Muscle of back (tissue), 13 donors: ENCODE measurements at places on chromosomes 1 and 21. TPM values are rescaled to one million over a fixed set of nuclear protein-coding genes. Genes with fewer than 3 reads are reported as not detected.

DNA sequence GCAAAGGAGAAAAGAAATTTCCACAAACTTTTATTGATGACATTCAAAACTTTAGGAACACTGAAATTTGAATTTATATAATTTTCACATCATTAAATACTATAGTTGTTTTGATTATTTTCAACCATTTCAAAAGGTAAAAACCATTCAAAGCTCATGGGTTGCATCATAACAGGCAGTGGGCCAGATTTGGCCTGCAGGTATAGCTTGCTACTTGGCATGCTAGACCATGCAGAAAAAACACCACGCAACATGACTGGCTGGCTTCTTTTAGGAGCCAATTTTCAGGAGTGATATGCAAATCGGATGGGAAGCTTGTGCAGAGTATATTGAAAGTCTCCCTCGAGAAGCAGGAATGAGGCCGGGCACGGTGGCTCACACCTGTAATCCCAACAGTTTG is 144.8 kb downstream of the GLUL start:
- DNase-seq = no peak

DNA sequence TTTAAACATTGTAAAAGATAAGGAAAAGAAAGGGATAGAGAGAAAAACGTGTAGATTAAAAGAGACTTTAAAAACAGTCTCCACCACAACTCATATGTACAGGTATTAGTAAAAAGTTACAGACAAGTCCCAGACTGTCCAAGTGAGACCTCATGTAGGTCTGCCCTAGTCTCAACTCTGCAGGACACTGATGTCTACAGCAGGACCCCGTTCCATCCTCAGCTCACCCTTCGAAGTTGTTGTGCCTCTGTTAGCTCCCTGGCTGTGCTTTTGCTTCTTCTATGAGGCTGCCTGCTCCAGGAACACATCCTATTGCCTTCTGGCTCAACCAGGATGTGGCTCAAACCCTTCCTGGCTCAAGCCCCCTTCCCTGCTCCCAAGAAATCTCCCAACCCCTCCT is 72.9 kb upstream of the FBXO28 start:
- no peak for DNase-seq

DNA sequence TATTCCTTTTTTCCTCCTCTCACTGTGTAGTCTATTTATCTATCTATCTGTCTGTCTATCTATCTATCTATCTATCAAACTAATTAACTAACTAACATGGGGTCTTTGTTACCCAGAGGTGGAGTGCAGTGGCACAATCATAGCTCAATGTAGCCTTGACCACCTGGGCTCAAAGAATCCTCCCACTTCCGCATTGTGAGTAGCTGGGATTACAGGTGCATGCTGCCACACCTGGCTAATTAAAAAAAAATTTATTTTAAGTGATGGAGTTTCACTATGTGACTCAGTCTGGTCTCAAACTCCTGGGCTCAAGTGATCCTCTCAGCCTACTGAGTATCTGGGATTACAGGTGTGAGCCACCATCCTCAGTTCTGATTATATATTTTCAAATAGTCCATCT is 71.4 kb downstream of the CCDC18 start:
- no peak for DNase-seq

GRCh38 chr1:35364741-35365140 is 96.2 kb downstream of the ZMYM4 start:
- DNase-seq = no peak

GRCh38 chr1:91821126-91821868 is 64.7 kb downstream of the TGFBR3 start:
- no peak for DNase-seq

DNA sequence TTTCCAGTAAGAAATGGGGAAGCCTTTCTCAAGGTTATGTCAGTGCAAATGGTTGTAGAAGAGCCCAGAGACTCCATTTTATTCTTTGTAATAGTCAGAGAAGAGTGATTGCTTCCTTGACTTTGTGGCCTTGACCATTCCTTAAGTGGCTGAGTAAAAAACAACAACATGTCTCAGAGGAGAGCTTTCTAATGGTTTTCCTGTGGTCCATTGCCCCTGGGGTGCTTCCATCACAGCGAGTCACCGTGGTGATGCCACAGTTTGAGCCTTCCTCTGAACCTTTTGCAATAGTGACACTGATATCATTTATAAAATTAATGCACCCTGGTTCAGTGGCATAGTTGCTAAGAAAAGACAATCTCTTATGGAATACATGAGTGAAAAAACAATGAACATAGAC is 38.6 kb downstream of the PAPPA2 start:
- no peak for DNase-seq

The DISP3 gene
- 0.56 TPM for polyA plus RNA-seq

The SHISAL2A gene
- polyA plus RNA-seq = 6.8 TPM
